ENCODE measurements at places on chromosomes 4 and X.

GRCh38 chr4:38452542-38452941 is 211.5 kb upstream of the KLF3 start:
- DNase-seq: no peak
- no peak overlapping the region for H3K4me3 ChIP-seq
- H3K36me3 ChIP-seq: no peaks in the 10 kb centered on the region
- no peaks in the 10 kb centered on the region for H3K27me3 ChIP-seq

DNA sequence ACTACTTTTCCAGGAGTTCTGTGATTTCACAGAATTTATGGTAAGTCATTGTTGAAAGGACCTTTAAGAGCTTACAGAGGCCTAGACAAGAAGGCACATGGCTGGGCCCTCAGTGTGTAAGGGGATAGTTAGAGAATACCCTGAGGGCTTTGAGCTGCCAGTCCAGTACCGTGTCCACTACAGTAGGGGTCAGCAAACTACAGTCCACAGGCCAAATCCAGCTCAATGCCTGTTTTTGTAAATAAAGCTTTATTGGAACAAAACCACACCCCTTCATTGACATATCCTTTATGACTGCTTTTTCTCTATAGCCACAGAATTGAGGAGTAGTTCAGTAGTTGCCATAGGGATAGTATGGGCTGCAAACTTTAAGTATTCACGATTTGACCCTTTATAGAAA is 176.2 kb downstream of the MID1 start:
- H3K36me3 ChIP-seq: no peaks in the 10 kb centered on the region
- H3K4me1 ChIP-seq: no peaks in the 10 kb centered on the region
- DNase-seq: no peak
- H3K4me3 ChIP-seq: no peak overlapping the region
- H3K27ac ChIP-seq: no peak overlapping the region

DNA sequence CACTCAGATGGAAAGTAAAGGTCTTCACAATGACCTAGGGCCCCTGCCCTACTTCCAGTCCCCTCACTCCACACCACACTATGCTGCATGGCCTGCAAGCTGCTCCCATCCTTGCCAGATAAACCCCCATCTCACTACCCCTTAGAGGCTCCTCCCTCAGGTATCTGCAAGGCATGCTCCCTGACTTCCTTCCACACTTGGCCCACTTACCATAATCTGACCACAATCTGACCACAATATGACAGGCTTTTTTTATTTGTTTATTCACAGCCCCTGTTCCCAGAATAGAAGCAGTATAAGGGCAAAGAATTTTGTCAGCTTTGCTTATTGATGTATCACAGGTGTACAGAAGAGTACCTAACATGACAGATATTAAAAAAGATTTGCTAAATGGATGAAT is 124.7 kb downstream of the CAMK2D start:
- peak overlapping the region; percentile 10 for H3K27ac ChIP-seq
- no peaks in the 10 kb centered on the region for H3K27me3 ChIP-seq
- peaks cover 11% of the 10 kb centered on the region for H3K4me1 ChIP-seq
- H3K36me3 ChIP-seq: no peaks in the 10 kb centered on the region

GRCh38 chr4:91746551-91746950 is 557.2 kb upstream of the GRID2 start:
- no peaks in the 10 kb centered on the region for H3K36me3 ChIP-seq
- H3K27ac ChIP-seq: no peak overlapping the region
- no peaks in the 10 kb centered on the region for H3K4me1 ChIP-seq
- no peak overlapping the region for H3K4me3 ChIP-seq
- no peak for DNase-seq

DNA sequence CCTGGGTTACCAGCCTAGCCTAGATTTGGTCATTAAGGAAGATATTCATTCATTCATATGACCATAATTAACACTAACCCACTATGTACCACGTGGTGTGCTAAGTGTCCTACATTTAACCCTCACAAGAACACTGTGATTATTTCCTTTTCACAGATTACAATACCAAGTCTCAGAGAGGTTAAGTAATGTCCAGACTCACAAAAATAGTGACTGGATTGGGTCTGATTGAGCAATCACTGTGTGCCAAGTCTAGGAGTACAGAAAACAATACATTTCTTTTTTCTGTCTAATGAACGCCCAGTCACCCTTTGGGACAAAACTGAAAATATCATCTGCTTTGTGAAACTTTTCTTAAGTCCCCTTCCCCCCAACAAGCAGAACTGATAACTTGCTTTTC is 7.6 kb upstream of the DLG3 start:
- H3K4me3 ChIP-seq: no peak overlapping the region
- no peaks in the 10 kb centered on the region for H3K4me1 ChIP-seq
- DNase-seq: no peak
- H3K36me3 ChIP-seq: no peaks in the 10 kb centered on the region

DNA sequence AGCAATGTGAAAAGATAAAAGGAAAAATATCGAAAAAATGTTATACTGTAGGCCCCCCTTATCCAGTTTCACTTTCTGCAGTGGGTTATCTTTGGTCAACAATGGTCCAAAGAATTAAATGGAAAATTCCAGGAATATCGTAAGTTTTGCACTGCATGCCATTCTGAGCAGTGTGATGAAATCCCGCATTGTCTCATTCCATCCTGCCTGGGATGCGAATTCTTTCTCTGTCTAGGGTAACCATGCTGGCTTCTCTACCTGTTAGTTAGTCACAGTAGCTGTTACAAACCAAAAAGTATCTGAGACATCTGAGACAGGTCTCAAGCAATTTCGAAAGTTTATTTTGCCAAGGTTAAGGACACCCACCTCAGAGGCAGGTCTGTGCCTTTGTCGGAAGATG is 170.3 kb downstream of the COX18 start:
- no peaks in the 10 kb centered on the region for H3K36me3 ChIP-seq
- no peaks in the 10 kb centered on the region for H3K4me1 ChIP-seq
- no peak overlapping the region for H3K4me3 ChIP-seq
- DNase-seq: no peak

GRCh38 chrX:123340696-123341095 is 156.6 kb downstream of the GRIA3 start:
- no peak overlapping the region for H3K27ac ChIP-seq
- H3K27me3 ChIP-seq: no peaks in the 10 kb centered on the region
- no peaks in the 10 kb centered on the region for H3K36me3 ChIP-seq
- H3K4me3 ChIP-seq: no peak overlapping the region
- DNase-seq: no peak

GRCh38 chr4:7322166-7322991 is 112.4 kb downstream of the PSAPL1 start:
- no peak overlapping the region for H3K27ac ChIP-seq
- H3K36me3 ChIP-seq: no peaks in the 10 kb centered on the region
- H3K4me3 ChIP-seq: no peak overlapping the region
- H3K27me3 ChIP-seq: no peaks in the 10 kb centered on the region
- H3K4me1 ChIP-seq: peaks cover 28% of the 10 kb centered on the region

- no peaks in the 10 kb centered on the region for H3K36me3 ChIP-seq
- DNase-seq: no peak
- H3K4me3 ChIP-seq: no peak overlapping the region
- no peak overlapping the region for H3K27ac ChIP-seq
- H3K27me3 ChIP-seq: peaks cover 2% of the 10 kb centered on the region
- H3K4me1 ChIP-seq: no peaks in the 10 kb centered on the region
Observed at GRCh38 chr4:112119353-112119783, 25.9 kb upstream of the FAM241A start.

DNA sequence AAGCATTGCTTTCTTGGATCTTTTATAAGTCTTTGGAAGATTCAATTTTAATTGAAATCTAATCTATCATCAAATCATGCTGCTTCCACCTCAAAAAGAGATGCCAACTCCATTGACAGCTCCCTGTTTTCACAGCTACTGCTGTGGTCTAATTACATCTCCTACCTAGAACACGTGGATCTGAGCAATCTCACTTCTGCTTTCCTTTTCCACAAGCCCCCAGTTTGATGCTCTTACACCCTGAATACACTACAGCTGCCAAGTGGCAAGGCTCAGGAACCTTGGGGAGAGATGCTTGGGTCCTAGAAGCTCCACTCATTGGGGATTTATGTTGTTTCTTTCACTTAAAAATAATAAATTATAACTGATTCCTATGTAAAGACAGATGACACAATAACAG is 172.0 kb downstream of the CFAP299 start:
- H3K36me3 ChIP-seq: no peaks in the 10 kb centered on the region
- no peak overlapping the region for H3K4me3 ChIP-seq
- no peaks in the 10 kb centered on the region for H3K27me3 ChIP-seq
- no peak for DNase-seq
- no peak overlapping the region for H3K27ac ChIP-seq

GRCh38 chrX:21374994-21375707 is 933 bp downstream of the CNKSR2 start:
- no peaks in the 10 kb centered on the region for H3K36me3 ChIP-seq
- H3K4me1 ChIP-seq: no peaks in the 10 kb centered on the region
- peaks cover 3% of the 10 kb centered on the region for H3K27me3 ChIP-seq
- peak overlapping the region; percentile 17 for H3K4me3 ChIP-seq
- H3K27ac ChIP-seq: no peak overlapping the region
- DNase-seq: no peak

- H3K27ac ChIP-seq: no peak overlapping the region
- peak; percentile 22 for DNase-seq
- H3K27me3 ChIP-seq: no peaks in the 10 kb centered on the region
- no peaks in the 10 kb centered on the region for H3K36me3 ChIP-seq
- H3K4me1 ChIP-seq: no peaks in the 10 kb centered on the region
Observed at GRCh38 chrX:25721564-25721963, 416.6 kb upstream of the MAGEB18 start.

DNA sequence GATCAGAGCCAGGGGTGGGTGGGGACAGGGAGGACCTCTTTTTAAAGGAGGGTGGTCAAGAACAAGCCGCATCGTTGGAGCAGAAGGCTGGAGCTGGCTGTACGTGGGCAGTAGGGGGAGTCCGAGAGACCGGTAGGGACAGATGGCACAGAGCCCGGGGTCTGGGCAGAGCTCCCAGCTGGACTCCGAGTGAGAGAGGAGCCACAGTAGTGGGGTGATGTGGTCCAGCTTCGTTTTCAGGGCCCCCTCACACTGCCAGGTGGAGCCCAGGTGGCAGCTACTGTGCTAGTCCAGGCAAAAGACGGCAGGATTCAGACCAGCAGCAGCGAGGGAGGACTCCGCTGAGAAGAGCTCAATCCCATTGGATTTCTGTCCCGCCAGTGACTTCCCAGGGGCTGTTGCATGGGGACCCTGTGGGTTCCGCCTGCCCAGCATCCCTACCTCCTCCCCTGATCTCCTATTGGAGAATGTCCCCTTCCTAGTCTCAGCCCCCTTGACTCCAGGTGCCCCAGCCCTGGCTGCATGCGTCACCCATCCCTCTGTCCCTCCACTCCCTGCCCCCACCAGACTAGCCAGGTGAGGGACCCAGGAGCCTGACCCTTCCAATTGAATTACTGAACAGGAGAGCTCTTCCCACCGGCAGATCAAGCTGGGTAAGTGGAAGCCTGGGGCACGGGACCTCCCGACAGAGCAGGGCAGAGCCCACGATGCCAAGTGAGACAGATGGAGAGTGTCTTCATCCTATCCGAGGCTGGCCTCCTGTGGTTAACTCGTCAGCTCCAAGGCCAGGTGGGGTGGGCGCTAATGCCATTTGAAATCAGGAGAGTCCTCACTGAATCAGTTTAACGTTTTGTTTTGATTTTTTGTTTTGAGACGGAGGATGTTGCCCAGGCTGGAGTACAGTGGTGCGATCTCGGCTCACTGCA is 2.9 kb downstream of the ARHGAP4 start:
- DNase-seq: peak; percentile 75
- H3K27ac ChIP-seq: no peak overlapping the region
- H3K36me3 ChIP-seq: no peaks in the 10 kb centered on the region
- H3K4me3 ChIP-seq: no peak overlapping the region

DNA sequence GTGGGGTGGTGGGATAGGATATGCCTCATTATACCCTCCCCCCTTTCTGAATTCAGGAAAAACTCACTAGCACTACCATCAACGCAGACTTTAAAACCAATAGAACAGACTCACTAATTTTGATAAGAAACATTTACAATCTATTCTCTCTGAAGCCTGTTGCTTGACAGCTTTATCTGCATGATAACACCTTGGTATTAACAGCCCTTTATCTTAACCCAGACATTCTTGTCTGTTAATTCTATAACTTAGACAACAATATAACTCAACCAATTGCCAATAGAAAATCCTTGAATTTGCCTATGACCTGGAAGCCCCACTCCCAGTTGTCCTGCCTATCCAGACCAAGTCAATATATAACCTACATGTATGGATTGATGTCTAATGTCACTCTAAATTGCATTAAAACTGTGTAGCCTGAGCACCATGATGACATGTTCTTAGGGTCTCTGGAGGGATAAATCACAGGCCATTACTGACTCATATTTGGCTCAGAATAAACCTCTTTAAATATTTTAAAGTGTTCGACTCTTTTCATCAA is 1.5 kb upstream of the UGT2A3 start:
- no peak overlapping the region for H3K27ac ChIP-seq
- no peak overlapping the region for H3K4me3 ChIP-seq
- no peaks in the 10 kb centered on the region for H3K4me1 ChIP-seq
- no peaks in the 10 kb centered on the region for H3K27me3 ChIP-seq
- no peak for DNase-seq

- H3K27me3 ChIP-seq: no peaks in the 10 kb centered on the region
- H3K36me3 ChIP-seq: no peaks in the 10 kb centered on the region
- H3K4me3 ChIP-seq: no peak overlapping the region
- H3K27ac ChIP-seq: no peak overlapping the region
- DNase-seq: no peak
Observed at GRCh38 chr4:152304220-152304619, 231.7 kb downstream of the FBXW7 start.

- H3K27ac ChIP-seq: no peak overlapping the region
- DNase-seq: no peak
- peaks cover 15% of the 10 kb centered on the region for H3K27me3 ChIP-seq
- no peaks in the 10 kb centered on the region for H3K36me3 ChIP-seq
- no peak overlapping the region for H3K4me3 ChIP-seq
Observed at GRCh38 chrX:43953218-43953617, 20.0 kb downstream of the NDP start.

DNA sequence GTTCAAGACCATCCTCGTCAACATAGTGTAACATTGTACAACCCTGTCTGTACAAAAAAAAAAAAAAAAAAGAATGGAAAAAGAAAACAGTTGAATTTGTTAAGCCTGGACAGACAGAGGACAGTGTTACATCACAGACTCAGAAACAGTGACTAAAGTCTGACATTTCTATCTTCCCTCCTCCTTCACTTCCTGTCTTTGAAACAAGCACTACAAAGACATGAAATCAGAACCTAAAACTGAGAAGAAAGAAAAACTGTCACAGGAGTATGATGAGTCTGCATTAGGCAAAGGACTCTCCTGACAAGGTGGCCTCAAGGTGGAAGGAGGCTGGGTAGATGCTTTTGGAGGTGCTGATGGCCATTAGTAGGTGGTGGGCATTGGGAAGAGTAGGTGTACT is 126.7 kb downstream of the RBM47 start:
- H3K27me3 ChIP-seq: no peaks in the 10 kb centered on the region
- no peak overlapping the region for H3K4me3 ChIP-seq
- H3K36me3 ChIP-seq: no peaks in the 10 kb centered on the region
- no peak overlapping the region for H3K27ac ChIP-seq
- H3K4me1 ChIP-seq: no peaks in the 10 kb centered on the region
- DNase-seq: no peak
